SK-N-SH (cell line): ENCODE measurements at places on chromosomes 6 and 20. TPM values are rescaled to one million over a fixed set of nuclear protein-coding genes. Genes with fewer than 3 reads are reported as not detected.

Gene PSMB9
- 52.4 and 83.7 TPM in 2 replicates for polyA plus RNA-seq

Gene ZSWIM3
- 2.3 and 2.9 TPM in 2 replicates for polyA plus RNA-seq

Gene PCMTD2
- 50.7 and 53.2 TPM in 2 replicates for polyA plus RNA-seq

Gene STMND1
- polyA plus RNA-seq: not detected in 2 replicates

Gene ANKEF1
- 2.3 and 2.9 TPM in 2 replicates for polyA plus RNA-seq

Gene CCN6
- not detected in 2 replicates for polyA plus RNA-seq

Gene HAO1
- polyA plus RNA-seq: not detected in 2 replicates

Gene FAM217A
- polyA plus RNA-seq: not detected in 2 replicates

Gene SLC35B3
- polyA plus RNA-seq: 11.0 and 12.6 TPM in 2 replicates

Gene TXLNB
- 0.12 and 0.19 TPM in 2 replicates for polyA plus RNA-seq

Gene DDO
- polyA plus RNA-seq: 0.79 and 1.3 TPM in 2 replicates

Gene SLC22A2
- not detected in 2 replicates for polyA plus RNA-seq

Gene KCNQ5
- 3.2 and 3.7 TPM in 2 replicates for polyA plus RNA-seq

Gene CLPSL1
- not detected in 2 replicates for polyA plus RNA-seq

Gene SRMS
- not detected in 2 replicates for polyA plus RNA-seq

Gene ACSS1
- polyA plus RNA-seq: 1.3 and 2.0 TPM in 2 replicates

Gene PRL
- not detected in 2 replicates for polyA plus RNA-seq

Gene FAM83C
- not detected in 2 replicates for polyA plus RNA-seq

Gene ENPP5
- polyA plus RNA-seq: not detected in 2 replicates

Gene HTR1E
- polyA plus RNA-seq: 0.02 and 0.03 TPM in 2 replicates

Gene E2F1
- polyA plus RNA-seq: 12.4 and 15.0 TPM in 2 replicates
